ENCODE measurements at places on chromosomes 16 and 17. TPM values are rescaled to one million over a fixed set of nuclear protein-coding genes. Genes with fewer than 3 reads are reported as not detected.

Gene ANKFN1
- total RNA-seq: 6.5 TPM

Gene OR1A1
- total RNA-seq: not detected

GRCh38 chr17:17402558-17402957 lies 74.2 kb upstream of the MED9 start:
- H3K4me3 ChIP-seq: no peak overlapping the region
- DNase-seq: no peak
- no peaks in the 10 kb centered on the region for H3K36me3 ChIP-seq
- H3K27ac ChIP-seq: no peak overlapping the region

- H3K27me3 ChIP-seq: peaks cover 24% of the 10 kb centered on the region
- DNase-seq: no peak
- no peak overlapping the region for H3K27ac ChIP-seq
- H3K4me1 ChIP-seq: no peaks in the 10 kb centered on the region
- H3K36me3 ChIP-seq: no peaks in the 10 kb centered on the region
Measured at GRCh38 chr16:49352892-49353291, 20.7 kb upstream of the C16orf78 start.

DNA sequence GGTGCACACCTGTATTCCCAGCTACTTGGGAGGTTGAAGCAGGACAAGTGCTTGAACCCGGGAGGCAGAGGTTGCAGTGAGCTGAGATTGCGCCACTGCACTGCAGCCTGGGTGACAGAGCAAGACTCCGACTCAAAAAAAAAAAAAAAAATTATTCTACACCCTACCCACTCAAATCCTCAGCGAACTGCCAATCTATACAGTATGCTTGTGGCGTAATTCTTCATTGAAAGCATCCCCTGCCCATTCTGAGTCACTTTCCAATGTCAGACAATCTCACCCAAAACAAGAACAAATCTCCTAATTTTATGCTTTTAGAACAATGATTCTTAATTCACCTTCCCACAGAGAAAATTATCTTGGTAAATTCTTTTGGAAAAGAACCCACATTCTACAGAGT lies 12.0 kb downstream of the AMFR start:
- no peaks in the 10 kb centered on the region for H3K4me1 ChIP-seq
- no peak overlapping the region for H3K27ac ChIP-seq
- no peaks in the 10 kb centered on the region for H3K27me3 ChIP-seq
- DNase-seq: no peak

- no peaks in the 10 kb centered on the region for H3K4me1 ChIP-seq
- peak; percentile 49 for DNase-seq
- H3K36me3 ChIP-seq: no peaks in the 10 kb centered on the region
- peak overlapping the region; percentile 75 for H3K27ac ChIP-seq
- no peaks in the 10 kb centered on the region for H3K27me3 ChIP-seq
- H3K4me3 ChIP-seq: no peak overlapping the region
Measured at GRCh38 chr16:69482410-69482991, 58.1 kb downstream of the CYB5B start.

DNA sequence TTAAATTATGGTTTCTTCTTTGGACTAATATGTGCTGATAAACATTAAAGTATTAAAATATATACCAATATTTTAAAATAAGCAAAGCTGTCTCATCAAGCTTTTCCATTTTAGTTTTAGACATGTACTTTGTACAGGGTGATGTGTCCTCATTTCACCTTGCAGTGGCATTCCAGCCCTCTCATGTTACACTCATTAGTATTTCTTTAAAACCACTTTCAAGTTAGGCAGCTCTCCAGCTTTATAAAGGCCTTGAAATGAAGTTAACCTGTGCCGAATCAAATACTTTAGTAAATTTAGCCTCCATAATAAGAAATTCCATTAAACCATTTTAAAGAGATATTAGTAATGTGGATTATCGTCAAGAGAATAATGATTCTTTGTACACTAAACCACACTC lies 107.6 kb upstream of the HLF start:
- DNase-seq: no peak
- no peaks in the 10 kb centered on the region for H3K4me1 ChIP-seq
- H3K4me3 ChIP-seq: no peak overlapping the region
- no peak overlapping the region for H3K27ac ChIP-seq

- no peaks in the 10 kb centered on the region for H3K36me3 ChIP-seq
- no peaks in the 10 kb centered on the region for H3K4me1 ChIP-seq
- H3K27ac ChIP-seq: no peak overlapping the region
- no peak overlapping the region for H3K4me3 ChIP-seq
Measured at GRCh38 chr17:34723875-34724274, 144.5 kb downstream of the TMEM132E start.

DNA sequence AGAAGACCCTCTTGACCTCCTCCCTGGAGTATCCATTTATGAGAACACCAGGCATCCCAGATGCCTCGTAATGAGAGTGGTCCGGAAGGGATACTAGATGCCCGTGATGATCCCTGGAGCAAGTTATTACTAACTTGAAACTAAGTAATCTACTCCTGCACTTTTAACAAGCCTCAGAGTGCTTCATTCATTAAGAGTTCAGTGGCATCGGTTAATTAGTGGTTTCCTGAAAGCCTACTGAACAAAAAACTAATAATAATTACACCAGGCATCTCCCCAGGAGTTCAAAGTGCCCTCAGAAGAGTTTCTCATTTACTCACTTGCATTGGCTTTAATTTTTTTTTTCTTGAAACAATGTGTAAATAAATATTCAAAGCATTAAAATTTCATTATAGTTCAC lies 22.2 kb downstream of the ZNF75A start:
- H3K27me3 ChIP-seq: no peaks in the 10 kb centered on the region
- H3K27ac ChIP-seq: no peak overlapping the region
- no peaks in the 10 kb centered on the region for H3K4me1 ChIP-seq
- no peak for DNase-seq
- H3K4me3 ChIP-seq: no peak overlapping the region
- peaks cover 26% of the 10 kb centered on the region for H3K36me3 ChIP-seq

- peaks cover 10% of the 10 kb centered on the region for H3K4me1 ChIP-seq
- H3K27me3 ChIP-seq: no peaks in the 10 kb centered on the region
- H3K36me3 ChIP-seq: no peaks in the 10 kb centered on the region
Measured at GRCh38 chr17:80800481-80801391, 190.9 kb upstream of the CHMP6 start.
